Myocyte (in vitro differentiated cells): ENCODE measurements at places on chromosomes 5 and 9. TPM values are rescaled to one million over a fixed set of nuclear protein-coding genes. Genes with fewer than 3 reads are reported as not detected.

DNA sequence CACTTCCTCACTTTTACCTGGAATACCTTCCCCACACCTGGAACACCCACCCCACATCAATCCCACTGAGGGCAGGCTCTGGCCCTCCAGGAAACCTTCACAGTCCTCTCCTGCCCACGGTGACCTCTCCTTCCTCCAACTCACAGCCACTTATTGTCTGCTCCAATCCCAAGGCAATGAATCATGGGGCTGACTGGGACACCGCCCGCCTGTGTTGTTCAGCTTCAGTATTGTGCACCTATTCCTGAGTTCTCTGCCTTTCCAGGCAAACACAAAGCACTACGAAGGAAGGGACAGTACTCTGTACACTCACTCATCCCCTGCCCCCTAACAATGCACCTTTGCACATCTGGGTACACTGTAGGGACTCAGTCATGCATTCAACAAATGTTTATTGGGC, 7.3 kb downstream of the PCDH1 start:
- no peak for DNase-seq

FCN1 gene
- total RNA-seq, result not detected in 2 replicates

NTRK2 gene
- total RNA-seq, result 0.05 TPM in 1 of 2 replicates, not detected in the other

NOXA1 gene
- total RNA-seq, result 1.2 and 3.1 TPM in 2 replicates

DNA sequence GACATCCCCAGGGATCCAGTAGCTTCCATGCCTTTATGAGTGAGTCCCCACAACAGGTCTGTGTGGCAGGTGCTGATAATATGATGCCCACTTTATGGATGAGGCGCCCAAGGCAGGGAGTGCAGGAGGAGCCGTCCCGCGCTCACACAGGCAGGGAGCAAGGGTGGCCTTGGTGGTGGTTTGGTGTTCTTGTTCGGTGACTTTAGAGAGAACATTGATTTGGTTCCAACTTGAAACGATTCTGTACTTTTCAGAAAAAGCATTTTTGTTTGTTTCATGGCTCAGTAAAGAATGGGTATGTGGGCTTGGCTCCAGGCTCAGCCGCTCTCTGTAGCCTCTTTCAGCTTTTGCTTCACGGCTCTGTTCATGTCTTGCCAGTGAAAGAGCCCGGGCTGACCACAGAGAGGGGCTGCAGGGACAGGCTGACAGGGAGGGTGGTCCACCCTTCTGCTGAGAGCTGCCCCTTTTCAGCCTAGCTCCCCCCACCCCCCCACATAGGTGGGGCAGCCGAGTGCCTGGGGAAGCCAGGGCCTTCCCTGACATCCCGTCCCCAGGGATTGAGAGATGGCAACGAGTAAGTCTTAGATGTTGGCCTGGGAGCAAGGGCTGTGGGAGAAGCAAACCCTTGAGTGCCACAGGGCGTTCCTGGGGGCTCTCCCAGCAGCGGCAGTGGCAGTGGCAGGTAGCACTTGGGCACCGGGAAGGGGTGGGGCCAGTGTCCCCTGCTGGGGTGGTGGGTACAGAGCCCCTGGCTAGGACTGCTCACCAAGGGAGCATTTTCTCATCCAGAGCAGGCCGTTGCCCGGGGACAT, 28.0 kb downstream of the NCS1 start:
- DNase-seq, result peak; percentile 34

PTGES gene
- not detected in 2 replicates for total RNA-seq

DNA sequence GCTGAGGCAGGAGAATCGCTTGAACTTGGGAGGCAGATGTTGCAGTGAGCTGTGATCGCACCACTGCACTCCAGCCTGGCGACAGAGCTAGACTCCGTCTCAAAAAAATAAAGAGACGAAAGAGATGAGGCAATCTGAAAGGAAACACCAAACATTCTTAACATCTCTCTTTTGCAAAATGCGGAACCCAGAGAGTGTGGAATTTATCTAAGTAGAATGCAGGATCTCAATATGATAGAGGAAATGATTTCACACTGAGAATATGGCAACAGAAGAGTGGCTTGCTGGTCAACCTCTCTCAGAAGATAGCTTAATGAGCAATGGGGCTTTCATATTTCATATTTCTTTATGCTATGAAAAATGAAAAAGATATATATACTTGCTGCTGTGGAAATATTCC, 33.4 kb upstream of the PCA3 start:
- no peak for DNase-seq
